ENCODE measurements at places on chromosomes 16 and 17.
A peak's percentile ranks its signal among the peaks of the same experiment; 100 is the strongest.

DNA sequence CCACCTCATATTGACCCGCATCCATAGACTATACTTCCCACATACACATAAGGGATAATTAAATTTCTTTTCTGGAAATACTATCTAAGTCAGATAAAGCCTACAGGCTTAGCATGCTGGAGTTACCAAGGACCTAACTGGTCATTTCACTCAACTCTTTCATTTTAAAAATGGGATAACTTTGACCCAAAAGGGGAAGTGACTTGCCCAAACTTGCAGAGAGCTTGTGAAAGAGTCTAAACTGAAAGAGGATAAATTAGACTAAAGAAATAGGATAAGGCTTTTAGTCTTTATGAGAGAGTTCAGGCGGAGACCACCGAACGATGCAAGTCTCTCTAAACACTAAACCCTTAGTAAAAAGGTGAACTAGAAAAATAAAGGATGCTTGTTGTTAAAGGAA is 3.9 kb upstream of the KRT33A start:
- no peak for DNase-seq

DNA sequence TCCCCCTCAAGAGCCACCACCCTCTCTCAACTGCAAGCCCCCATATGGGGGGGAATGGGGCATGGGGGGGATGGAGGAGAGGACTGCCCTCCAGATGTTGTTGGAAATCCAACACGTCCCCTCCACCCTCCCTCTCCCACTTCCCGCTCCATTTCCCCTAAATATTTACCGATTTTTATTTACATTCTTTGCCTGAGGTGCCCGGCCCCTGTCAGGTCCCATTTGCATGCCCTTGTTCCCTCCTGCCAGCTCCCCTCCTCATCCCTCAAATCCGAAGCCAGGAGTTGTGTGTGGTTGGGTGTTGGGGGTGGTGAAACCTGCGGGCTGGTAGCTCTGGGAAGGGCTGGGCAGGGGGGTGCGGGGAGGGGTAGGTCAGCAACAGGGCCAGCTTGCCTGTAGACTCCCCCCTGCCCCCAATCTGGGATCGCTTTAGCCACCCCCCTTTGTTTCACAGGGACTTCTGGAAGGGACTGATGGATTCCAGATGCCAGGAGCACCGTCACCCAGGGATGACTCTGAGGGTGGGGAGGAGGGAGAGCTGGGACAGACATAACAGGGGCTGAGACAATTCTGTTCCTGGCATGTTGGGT is 39.7 kb upstream of the NGFR start:
- no peak for DNase-seq

GRCh38 chr16:69241926-69242325 is 55.0 kb downstream of the SNTB2 start:
- DNase-seq: no peak

DNA sequence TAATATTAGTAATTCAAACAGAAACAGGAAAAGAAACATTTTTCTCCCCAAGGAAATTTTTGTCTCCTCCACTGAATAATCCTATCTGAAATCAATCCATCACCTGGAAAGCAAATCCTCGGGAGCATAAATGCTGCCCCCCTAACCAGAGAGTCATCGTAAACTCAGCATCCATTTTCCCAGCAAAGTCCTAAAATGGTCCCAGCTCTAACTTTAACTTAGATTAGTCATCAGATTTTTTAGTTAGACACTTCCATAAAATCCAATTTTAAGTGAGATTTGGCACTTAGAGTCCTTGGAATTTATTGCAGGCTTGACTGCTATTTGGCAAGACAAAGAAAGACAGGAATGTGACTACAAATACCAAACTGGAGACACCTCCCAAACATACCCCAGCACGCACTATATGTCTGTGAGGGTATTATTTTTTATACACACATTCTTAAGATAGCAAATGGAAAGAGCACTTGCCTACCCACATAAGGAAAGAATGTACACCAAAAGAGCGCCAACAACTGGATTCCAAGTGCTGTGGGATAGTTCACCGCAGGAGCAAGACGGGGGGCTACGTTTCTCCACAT is 15.4 kb downstream of the SCO1 start:
- DNase-seq: no peak

DNA sequence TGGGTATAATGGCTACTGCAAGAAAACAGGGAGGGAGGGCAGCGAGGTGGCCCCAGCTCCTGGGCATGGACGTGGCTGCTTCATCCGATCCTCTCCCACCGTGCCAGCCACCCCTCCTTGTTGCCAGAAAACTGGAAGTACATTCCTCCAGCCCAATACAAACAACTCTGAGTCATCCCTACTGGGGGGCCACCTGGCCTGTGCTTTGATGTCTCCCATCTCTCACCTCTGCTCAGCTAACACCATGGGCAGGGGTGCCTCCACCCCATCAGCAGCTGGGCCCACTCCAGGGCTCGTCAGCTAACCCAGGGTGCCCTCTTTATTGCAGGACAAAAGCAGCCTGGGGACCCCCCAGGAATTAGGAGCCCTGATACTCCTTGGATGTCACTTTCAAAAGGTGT is 2.0 kb downstream of the RHBDF2 start:
- peak; percentile 95 for DNase-seq

DNA sequence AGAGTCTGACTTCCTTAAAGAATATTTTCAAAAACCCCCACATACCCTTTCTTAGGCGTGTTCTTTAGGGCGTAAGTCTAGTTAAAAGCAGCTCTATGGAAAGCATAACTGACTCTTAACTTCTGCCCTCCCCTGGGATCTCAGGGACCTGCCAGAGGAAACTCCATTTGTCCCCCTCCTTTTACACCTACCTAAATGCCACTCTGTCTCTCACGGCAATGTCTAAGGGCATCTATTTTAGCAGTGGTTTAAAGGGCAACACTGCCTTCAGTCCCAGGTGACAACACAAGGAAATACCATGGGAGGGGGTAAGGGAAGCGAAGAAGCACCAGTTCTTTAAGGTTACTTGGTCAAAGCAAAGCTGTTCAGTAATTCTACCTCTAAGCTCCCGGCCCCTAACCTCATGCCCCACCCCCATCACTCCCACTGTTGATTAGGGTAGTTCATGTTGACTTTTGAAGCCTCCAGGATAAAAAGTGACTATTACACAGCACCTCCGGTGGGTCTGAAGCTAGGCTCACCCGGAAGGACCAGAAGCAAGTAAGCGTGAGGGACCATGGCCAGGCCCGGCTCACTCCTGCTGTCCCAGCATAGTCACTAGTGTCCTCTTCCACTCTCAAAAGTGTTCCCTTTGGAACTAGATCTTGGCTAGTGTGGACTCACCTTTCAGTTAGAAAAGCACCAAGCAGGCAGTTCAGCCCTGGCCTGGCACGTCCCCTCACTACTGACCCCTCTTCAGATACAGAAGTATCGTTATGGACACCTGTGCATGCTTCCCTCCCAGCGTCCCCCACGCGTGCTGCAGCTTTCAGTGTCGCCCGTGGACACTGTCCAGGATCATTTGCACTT is 47.1 kb downstream of the CYTH1 start:
- peak; percentile 52 for DNase-seq

DNA sequence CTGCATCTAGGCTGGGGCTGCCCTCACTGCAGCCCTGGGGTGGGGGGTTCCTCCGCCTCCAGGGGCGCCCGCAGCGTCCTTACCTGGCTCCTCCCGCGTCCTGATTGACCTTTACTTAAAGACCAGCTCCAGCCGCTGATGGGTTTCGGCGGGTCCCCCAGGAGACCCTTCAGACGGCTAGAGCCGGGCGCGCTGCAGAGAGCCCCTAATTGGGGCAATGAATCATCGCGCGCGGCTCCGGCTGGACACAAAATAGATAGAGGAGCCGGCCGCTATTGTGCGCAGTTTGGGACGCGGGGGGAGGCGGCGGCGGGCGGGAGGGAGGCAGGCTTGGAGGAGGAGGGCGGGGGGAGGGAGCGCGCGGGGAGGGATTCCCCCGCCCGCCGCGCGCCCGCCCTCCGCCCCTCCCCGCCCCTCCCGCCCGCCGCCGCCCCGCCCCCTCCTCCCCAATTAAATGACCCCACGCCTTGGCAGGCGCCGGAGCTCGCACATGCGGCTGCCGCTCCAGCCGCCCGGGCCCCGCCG is 56.5 kb upstream of the CIBAR2 start:
- no peak for DNase-seq

- DNase-seq: no peak
These were observed 34.4 kb upstream of the RGS9 start for GRCh38 chr17:65102788-65103187.

- no peak for DNase-seq
These were observed 20.2 kb downstream of the SYCE1L start for GRCh38 chr16:77219437-77219836.

- no peak for DNase-seq
These were observed 20.3 kb downstream of the GPR142 start for GRCh38 chr17:74387365-74388218.

GRCh38 chr16:14957576-14958322 is 17.1 kb upstream of the PDXDC1 start:
- DNase-seq: no peak

GRCh38 chr17:65430209-65430833 is 131.1 kb downstream of the AXIN2 start:
- DNase-seq: no peak

GRCh38 chr17:42333053-42333452 is 44.8 kb downstream of the STAT5A start:
- DNase-seq: no peak

GRCh38 chr16:67449739-67450138 is 18.8 kb downstream of the HSD11B2 start:
- DNase-seq: no peak

DNA sequence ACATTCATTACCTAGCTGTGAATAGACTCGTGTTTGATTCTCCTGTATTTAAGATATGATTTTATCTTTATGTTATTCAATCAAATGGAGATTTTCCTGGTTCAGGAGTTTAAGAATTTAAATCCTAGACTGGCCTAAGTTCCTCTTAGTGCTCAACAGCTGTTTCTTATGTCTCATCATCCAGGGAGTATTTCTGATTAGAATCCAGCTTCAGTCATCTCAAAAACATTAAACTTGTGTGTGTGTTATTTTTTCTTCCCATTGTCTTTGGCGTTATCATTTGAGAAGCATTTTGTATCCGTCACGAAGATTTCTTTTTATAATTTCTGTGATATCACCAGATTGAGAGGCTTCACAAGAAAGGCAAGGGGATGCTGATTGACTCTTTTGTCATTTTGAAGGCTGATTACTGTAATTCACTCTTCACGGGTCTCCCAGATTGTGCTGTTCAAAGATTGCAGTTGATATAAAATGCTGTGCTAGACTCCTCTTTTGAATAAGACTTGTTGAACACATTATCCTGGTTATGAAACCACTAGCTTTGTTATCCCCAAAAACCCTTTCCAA is 204.8 kb downstream of the CDH8 start:
- DNase-seq: no peak

DNA sequence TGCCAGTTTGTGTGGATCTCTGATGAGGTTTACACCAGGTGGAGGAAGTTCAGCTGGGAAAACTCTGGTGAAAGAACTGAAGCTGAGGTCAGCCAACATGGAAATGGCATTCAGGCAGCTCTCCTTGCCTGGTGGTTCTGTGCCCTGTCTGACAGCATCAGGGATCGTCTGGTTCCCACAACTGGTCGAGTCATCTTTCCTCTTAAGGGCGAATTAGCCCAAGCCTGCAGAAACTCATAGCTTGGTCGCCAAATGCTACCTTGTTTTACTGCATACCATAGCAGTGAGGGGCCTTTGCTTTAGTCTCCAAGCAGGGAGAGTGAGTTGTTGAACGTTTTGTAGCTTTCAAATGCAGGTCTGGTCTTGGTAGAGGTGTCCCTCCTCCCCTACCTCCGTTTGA is 7.2 kb downstream of the PLCG2 start:
- DNase-seq: no peak

DNA sequence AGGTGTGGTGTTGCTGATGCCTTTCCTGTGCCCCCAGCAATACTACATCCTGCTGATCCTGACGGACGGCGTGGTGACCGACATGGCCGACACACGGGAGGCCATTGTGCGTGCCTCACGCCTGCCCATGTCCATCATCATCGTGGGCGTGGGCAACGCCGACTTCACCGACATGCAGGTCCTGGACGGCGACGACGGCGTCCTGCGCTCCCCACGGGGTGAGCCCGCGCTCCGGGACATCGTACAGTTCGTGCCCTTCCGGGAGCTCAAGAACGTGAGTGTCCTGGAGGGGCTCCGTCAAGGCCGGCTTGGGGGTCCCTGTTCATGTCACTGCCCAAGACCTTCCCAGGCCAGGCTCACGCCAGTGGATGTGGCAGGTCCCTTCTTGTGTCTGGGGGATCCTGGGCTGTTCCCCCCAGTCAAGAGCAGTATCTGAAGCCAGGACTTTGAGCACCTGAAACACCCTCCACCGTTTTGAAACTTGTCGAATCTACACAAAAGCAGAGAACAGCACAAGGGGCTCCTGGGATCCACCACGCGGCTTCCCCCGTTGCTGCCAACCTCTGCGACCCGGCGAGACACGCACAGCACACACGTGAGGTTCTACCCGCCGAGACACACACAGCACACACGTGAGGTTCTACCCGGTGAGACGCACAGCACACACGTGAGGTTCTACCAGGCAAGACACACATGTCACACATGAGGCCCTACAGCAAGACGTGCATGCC is 17.9 kb upstream of the DPEP1 start:
- DNase-seq: no peak

DNA sequence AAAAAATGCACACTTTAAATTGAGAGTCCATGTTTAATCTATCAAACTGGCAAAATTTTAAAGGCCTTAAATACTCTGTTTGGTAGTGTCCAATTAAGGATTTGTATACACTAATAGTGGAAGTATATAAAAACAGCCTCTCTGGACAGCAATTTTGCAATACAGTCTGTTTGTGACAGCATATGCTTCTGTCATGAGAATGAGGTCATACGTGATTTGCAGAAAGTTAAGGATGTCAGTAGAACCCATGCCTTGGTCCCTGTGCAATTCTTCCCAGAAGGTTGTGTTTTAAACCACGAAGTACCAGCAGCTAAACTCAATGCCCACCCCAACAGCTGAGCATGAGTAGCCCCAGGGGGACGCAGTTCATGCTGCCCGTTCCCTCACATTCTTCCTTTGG is 78.4 kb downstream of the AIPL1 start:
- no peak for DNase-seq

DNA sequence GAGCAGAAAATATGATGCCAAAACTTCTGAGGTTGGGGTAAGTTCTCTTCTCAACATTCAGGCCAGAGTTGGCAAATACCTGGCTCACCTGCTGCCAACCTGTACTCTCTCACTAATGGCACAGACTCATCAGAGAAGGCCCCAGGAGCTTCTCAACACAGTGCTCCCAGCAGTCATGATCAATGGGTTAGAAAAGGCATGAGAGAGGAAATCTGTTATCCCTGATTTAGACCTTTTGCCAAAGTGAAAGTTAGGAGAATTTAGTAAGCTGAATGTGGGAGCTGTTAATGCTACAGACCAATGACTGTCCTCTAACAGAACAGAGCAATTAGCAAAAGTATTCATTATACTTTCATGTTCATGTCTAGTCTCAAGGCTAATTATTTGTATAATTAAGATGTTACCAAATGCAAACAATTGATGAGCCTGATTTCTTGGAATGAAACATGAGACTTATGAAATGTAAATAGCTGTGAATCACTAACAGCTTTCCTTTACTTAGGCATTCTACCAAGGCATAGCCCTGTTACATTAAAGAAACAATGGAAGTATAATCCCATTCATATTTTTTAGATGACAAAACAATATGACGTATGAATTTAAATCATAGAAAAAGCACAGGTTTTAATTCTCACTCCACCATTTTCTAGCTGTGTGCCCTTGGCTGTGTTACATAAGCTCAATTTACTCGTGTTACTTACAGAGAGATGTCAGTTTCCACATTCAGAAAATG is 68.7 kb upstream of the MARCHF10 start:
- DNase-seq: no peak

- DNase-seq: peak; percentile 89
These were observed 47.7 kb downstream of the SRCIN1 start for GRCh38 chr17:38557836-38558727.

All from HepG2 (cell line).